ENCODE measurements at places on chromosomes 7 and 10. TPM values are rescaled to one million over a fixed set of nuclear protein-coding genes. Genes with fewer than 3 reads are reported as not detected.

The CCDC71L gene
- total RNA-seq, result 20.6 TPM

The TMEM225B gene
- 0.54 TPM for total RNA-seq

The PRPS1L1 gene
- total RNA-seq, result not detected

The PLA2G12B gene
- not detected for total RNA-seq

The OGDH gene
- total RNA-seq, result 56.5 TPM

The RNF32 gene
- 0.56 TPM for total RNA-seq

The SYT15B gene
- 0.56 TPM for total RNA-seq

The LRRC17 gene
- 280 TPM for total RNA-seq

The CLDN4 gene
- 2.9 TPM for total RNA-seq

The SSC4D gene
- total RNA-seq, result 0.56 TPM

The ZCWPW1 gene
- total RNA-seq, result 0.56 TPM

The HTR7 gene
- 0.56 TPM for total RNA-seq

The SFTPA1 gene
- not detected for total RNA-seq

The ZNF853 gene
- 3.3 TPM for total RNA-seq

The SORBS1 gene
- 0.18 TPM for total RNA-seq
